ENCODE measurements at places on chromosomes 7 and 10.

GRCh38 chr10:25522946-25523608, 348.3 kb downstream of the GPR158 start:
- DNase-seq: no peak

- no peak for DNase-seq
Observed at GRCh38 chr10:66321723-66322665, 603.8 kb upstream of the LRRTM3 start.

DNA sequence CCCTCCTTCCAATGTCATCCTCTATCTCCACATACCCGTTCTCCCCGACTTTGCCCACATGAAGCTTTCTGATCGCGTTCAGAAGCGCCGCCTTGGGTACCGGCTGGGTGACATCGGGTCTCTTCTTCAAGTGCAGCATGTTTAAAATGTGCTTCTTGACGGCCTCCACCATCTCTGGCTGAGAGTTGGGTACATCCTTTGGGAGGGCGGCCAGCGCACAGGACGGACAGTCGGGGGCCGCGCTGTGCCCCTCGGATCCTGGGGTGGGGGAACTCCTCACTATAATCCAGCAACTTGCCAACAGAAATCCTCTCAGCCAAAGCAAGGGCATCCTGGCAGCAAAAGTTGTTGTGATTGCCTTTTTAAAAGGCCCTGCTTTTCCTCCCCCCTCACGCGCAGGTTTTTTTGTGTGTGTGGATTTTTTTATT, 2.8 kb downstream of the INHBA start:
- DNase-seq: no peak

DNA sequence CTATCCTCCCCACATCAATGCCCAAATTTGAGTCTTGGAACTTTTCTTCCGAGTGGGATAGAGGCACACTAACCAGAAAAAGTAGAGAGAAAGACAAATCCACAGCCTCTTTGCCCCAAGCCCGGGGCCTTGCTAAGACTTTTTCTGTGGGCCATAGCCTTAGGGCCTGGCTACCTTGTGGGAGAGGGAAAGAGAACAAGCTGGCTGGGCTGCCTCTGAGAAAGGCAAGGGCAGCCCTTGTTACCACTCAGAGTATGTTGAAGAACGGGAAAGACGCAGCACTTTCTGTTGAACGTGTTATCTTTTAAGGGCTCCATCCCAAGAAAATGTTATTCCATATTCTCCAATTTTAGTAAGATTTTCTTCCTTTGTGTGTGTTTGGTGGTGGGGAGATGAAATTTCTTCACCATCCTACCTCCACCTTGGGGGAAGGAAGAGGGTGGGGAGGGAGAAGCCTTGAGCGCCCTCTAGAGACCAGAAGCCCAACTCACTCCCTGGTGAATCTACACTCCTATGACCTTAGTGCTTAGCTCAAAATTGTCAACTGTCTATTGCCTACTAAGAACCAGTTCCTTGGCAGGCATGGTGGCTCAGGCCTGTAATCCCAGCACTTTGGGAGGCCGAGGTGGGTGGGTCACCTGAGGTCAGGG, 3.9 kb upstream of the NRF1 start:
- peak; percentile 68 for DNase-seq

GRCh38 chr10:122441961-122442360, 12.5 kb upstream of the ARMS2 start:
- no peak for DNase-seq

DNA sequence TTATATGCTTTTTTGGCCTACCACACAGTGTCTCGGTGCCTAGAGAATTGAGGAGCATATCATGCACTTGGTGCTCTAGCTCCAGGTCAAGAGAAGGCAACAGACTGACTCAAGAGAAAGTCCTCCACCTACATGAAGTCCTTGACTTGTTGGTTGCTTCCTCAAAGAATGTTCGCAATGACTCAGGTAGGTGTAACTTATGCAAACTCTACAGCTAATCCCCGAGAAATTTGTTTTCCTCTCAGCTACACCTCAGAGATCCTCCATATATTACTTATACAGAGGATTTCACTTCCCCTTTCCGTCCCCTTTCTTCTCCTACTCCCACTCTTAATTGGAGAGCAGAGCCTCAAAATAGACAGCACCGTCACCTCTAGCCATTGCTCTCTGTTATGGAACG, 1013.1 kb downstream of the KCNMA1 start:
- no peak for DNase-seq

DNA sequence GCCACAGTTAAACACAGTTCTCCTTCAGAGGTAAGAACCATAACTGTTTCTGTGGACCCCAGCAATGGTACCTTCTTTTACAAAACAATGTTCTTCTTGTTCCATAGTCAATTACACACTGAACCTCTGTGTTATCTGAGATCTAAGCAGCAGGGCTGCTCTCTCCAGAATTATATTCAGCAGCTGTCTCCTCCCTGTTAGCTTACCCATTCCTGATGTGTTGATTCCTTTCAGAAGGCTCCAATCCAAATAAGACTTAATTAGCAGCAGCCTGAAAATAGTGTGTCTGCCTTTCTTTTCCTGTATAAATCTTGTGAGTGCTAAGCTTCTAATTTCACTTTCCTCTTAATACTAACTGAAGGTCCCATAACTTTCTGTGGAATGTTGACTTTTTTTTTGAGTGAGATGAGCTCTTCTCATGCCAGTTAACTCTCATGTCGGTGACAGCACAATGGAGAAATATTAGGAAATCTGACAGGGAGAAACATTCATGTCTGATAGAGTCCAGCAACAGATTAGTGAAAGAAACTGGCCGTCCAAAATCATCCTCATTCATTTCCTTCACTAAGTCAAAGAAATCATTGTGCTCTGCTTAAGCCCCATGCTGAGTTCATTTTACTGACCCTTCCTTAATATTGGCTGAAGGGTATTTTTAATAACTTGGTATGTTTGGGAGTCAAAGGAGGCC, 226.5 kb downstream of the PRKG1 start:
- DNase-seq: no peak

DNA sequence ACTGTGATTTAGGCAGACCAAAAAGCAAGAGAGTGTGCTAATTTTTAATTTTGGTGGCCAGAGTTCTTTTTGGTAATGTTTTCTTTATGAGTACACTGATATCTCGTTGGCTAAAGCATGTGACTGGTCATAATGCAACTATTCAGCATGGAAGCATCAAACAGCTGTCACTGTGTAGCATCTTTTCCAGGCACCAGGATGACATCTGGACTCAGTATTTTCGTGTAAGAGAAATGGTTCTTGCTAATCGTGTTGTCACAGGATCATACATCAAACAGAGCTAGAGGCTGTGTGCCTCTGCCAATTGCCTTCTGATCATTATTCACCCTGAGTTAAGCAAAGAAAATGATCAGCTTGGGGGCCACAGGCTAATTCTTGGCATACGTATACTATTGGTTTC, 118.9 kb downstream of the SND1 start:
- no peak for DNase-seq

DNA sequence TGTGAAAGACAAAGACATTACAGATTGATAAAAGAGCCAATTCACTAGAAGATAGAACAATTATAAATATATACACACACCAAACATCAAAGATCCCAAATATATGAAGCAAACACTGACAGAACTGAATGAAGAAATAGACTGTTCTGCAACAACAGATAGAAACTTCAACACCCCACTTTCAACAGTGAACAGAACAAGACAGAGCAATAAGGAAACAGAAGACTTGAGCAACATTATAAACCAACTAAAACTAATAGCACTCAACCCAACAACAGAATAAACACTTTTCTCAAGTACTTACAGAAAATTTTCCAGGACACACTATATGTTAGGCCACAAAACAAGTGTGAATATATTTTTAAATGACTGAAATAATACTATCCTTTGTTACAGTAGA, 10.9 kb downstream of the CDCA7L start:
- no peak for DNase-seq

DNA sequence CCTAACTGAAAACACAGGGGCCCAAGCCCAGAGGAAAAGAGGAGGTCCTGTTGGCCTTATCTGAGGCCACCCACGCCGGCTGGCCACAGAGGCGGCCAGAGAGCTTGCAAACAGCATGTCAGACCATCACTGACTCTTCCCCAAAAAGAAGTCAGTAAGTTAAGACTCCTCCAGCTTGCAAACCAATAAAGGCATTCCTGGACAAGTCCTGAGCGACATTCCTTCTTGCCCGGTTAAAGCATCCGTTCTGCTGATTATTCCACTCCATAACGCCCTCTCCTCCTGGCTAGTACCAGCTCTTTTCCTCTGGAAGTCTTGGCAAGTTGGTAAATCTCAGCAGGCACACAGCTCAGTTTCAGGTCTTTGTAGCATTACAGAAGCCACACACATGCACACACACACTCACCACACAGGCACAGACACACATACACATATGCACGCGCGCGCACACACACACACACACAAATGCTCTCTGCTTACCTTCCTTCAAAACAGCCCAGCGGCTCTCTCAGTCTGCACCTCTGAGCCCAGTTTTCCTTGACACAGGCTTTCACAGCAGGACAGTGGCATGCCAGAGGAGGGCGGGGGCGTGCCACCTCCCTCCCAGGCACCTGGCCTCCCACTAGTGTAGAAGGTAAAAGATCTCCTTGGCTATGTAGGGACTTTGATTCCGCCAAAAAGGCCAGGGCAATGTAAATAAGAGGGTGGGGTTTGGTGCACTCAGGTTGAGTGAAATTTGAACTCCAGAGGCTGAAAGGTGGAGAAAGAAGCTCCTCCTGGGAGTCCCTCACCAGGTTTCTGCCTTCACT, 201.4 kb downstream of the TNS3 start:
- no peak for DNase-seq

GRCh38 chr10:97812696-97813095, 36.9 kb upstream of the GOLGA7B start:
- DNase-seq: no peak

- no peak for DNase-seq
Observed at GRCh38 chr10:123146013-123146893, 1.7 kb upstream of the HMX2 start.

DNA sequence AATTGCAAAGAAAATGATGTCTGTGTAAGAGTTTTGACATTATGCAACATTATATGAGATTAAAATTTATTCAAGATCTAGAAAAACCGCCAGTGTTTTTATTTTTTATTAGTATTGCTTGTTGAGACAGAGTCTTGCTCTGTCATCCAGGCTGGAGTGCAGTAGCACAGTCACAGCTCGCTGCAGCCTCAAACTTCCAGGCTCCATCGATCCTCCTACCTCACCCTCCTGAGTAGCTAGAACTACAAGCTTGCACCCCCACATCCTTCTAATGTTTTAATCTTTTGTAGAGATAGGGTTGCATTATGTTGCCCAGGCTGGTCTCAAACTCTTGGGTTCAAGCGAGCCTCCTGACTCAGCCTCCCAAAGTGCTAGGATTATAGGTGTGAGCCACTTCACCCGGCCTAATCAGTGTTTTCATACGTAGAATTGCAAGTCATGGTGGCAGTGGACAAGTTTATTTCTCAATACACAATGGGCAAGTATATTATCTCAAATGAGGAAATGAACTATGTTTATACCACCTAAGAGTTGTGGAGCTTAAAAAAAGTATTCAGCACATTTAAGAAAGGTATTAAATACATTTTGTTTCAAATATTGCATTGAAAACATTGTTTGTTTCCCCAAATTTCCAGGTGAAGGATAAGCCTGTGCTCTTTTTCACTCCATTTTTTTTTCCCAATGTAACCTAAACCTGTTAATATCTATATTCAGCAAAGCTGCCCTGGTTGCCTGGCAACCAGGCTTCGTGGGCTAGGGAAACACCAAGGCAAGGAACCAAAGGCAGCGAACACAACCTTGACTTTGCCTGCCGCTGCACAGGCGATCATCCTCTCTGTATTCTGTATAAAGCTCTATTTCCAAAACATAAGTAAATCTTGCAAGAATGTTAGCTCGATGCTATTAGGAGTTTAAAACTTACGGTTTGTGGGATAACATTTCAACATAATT, 163.9 kb downstream of the CACNB2 start:
- DNase-seq: no peak

DNA sequence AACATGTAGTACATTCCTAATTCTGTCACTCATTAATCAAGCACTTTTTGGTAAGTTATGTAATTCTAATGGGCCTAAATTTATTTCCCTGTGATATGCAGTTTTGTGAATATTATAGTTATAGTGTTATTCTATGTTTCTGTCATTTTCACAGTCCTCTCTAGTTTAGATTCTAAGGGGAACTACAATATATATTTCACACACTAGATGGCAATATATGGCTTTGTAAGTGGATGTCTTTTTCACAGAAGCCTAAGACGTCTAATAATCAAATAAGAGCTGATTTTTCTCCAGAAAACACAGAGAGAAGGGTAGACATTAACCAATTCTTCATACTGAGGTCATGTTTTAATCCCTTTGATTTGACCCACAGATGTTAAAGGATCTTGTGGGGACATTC, 18.0 kb downstream of the RNLS start:
- peak; percentile 29 for DNase-seq

GRCh38 chr10:98920807-98921206, 314.8 kb downstream of the HPSE2 start:
- DNase-seq: no peak

DNA sequence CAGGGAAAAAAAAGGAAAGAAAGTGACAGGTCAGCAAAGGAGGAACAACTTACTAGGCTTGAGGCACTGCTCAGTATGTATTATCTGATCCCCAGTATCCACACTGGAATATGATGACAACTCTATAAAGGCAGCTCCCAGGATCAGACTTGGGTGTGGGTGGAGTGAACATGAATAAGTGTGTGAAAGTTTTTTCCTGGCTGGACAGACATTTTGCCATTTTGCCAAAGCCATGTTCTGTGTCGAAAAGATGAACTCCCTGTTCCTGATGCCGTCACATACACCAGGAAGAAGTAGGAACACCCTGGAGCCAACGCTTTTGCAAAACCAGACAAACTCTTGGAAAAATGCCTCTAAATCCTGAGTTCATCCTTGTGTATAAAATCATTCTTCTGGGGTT, 143.2 kb upstream of the MEOX2 start:
- DNase-seq: no peak

DNA sequence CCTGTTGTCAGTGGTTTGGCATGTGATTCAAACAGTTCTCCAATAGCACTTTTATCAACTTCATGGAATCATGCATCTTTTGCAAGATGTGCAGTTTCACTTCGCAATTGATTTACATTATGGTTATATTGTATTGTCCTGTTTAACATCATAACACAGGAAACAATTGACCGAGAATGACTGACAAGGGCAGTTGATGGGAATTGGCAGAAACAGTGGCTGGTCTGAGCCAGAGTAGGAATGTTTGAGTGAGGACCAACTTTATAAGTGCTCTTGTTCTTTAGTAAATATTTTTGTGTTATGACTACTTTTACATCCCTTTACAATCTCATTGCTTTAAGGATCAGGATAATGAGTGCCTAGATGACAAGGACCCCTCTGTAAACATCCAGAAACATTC, 2.2 kb downstream of the KLHL7 start:
- no peak for DNase-seq

DNA sequence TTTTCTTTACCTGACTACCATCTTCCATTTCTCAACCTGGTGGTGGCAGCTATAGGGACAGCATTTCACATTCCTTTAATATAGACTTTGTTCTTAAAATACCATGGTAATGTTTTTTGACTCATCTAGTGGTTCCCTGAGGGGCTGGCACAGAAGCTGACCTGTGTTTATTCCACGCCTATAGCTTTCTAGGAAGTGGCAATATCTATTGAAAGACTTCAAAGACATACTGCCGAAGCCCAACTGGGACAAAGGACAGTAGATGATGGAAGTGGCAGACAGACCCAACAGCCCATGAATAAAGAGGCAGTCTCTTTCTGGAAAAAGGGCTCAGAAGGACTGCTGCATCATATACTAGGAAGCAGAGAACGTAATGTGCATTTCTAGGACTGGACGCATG, 11.2 kb downstream of the SUN3 start:
- no peak for DNase-seq
